CD4-positive, alpha-beta T cell treated with Interleukin-17A for 4 hours (primary cell): ENCODE measurements at places on chromosomes 7 and 10.

- DNase-seq, result no peak
Observed at GRCh38 chr7:74199551-74200355, 10.1 kb upstream of the LAT2 start.

DNA sequence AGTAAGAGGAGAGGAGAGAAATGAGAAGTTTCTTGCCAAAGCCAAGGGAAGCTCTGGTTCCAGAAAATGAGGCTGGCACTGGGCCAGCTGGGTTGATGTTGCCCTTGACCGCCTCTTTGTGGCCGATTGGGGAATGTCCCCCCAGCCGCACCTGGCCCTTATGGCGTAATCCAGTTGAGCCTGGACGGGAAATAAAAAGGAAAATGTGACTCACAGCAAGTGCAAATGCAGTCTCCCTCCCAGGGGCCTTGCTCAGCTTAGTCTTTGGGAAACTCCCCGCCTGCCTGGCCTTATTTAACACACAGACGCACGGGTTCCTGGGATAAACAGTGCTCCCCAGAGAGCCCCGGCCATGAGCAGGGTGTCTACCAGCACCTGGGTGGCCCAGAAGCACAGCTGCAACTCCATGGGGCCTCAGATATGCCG lies 174.8 kb downstream of the KIAA1217 start:
- DNase-seq, result no peak

- DNase-seq, result no peak
Observed at GRCh38 chr7:45897042-45897690, 8.9 kb downstream of the IGFBP1 start.

- no peak for DNase-seq
Observed at GRCh38 chr10:102240467-102241031, 763 bp downstream of the PITX3 start.

GRCh38 chr10:79354141-79354540 lies 6.9 kb downstream of the PPIF start:
- DNase-seq, result no peak

GRCh38 chr10:6755781-6756460 lies 175.8 kb upstream of the PRKCQ start:
- no peak for DNase-seq

- no peak for DNase-seq
Observed at GRCh38 chr7:20307901-20308300, 22.8 kb upstream of the ITGB8 start.

DNA sequence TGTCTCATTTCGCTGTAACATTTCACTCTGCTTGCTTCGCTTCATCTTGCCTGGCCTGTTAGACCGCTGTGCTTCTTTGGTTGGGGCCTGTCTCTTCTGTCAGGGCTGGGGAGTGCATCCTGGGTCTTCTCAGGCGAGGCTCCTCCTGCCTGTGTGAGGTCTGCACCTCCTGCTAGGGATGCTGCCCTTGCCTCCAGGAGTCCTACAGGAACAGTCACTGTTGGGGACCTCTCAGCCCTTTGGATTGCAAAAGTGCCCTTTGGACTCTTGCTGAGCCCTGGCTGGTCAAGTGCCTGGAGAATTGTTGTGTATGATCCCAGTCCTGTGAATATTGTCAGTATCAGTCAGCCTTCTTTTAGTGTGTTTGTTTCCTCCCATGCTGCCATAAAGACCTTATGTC lies 84.1 kb downstream of the MDFIC start:
- no peak for DNase-seq

GRCh38 chr7:136446751-136447150 lies 421.7 kb upstream of the CHRM2 start:
- DNase-seq, result no peak

DNA sequence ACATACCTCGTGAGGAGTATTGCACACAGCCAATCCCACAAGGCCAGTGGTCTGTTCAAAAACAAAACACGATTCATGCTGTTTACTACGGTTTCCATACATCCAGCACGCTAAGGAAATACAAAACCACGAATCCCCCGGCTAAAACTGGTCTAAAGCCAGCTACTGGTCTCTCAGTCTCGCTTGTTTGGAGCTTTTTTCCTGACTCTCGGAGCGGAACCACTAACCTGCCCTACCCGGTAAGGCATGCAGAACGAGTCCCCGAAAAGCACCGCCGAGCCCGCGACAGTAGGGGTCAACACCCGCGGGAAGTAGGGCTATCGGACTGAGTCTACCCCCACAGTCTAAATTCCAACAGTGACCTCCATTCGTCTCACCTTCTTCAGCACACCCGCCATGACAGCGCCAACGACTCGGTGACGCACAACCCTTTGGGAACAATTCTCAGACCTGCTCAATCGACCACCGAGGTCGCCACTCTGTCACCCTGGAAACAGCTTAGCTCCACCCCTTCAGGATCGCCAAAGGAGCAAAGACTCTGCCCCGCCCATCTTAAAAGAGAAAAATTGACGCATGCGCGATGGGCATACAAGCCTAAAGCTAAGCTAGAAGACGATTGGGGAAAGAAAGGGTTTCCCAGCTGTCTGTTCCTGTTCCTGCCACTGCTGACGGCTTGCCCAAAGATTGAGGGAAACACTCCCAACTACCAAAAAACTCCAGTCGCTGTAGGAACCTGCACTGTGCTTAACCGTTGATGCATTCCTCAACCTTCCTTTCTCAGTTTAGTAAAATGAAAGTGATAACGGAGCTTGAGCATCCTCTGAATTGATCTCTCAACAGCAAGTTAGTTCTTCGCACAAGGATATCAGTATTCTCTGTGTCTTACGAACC lies at the start of gene NDUFA5:
NDUFA5 (minus strand) TSS at position 421 of the 891 bp plus-strand sequence; CDS start at position 398, 23 bp downstream.
- DNase-seq, result peak; percentile 96

- DNase-seq, result peak; percentile 20
Observed at GRCh38 chr7:50664461-50664922, 99.3 kb upstream of the DDC start.

DNA sequence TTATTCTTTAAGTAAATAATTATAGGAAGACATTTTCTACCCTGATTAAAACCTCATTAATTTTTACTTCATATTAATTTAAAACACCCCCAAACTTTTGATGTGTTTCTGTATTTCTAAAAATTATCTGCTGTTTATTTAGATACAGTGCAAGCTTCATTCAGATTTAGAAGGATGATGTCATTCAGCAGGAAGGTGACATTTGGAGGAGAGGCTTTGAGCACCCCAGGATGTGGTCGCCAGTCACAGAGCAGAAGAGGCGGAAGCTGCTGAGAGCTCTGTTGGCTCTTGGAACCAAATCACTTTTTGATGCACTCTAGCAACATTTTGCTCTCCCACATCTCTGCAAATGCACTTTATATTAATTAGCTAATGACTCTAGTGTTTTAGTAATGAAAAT lies 233.9 kb upstream of the CACNA2D1 start:
- DNase-seq, result peak; percentile 49

- no peak for DNase-seq
Observed at GRCh38 chr7:158396982-158397862, 190.4 kb downstream of the PTPRN2 start.

GRCh38 chr7:83410989-83411591 lies 237.8 kb downstream of the SEMA3E start:
- no peak for DNase-seq

- DNase-seq, result no peak
Observed at GRCh38 chr7:128805225-128805624, 13.5 kb downstream of the CCDC136 start.

DNA sequence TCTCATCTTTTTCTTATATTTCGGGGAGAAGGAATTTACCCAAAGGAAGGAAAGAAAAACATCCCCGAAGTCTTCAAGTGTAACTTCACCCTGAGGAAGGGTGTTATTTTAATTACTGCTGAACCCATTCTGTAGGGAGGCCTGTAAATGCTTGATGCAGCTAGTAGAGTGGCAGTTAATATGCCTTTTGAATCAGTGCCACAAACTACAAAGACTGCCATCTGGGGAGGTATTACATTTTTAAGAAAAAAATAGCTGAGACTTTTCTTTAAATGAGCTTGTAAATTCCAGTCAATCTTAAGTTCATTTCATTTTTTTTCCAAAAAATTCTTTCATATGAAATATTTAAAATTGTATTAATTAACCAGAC lies 233.1 kb upstream of the FERD3L start:
- no peak for DNase-seq

DNA sequence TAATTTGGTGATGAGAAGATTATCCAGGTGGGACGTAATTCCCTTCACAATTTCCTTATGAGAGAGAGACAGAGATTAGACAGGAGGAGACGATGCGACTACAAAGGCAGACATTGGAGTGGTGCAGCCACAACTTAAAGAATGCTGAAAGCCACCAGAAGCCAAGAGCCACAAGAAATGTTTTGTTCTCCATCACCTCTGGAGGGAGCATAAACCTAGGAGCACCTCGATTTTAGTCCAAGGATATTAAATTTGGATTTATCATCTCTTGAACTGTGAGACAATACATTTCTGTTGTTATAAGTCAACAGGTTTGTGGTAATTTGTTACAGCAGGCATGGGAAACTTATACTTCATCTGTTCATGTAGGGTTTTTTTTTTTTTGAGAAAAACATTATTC lies 418.9 kb downstream of the DGKB start:
- no peak for DNase-seq

DNA sequence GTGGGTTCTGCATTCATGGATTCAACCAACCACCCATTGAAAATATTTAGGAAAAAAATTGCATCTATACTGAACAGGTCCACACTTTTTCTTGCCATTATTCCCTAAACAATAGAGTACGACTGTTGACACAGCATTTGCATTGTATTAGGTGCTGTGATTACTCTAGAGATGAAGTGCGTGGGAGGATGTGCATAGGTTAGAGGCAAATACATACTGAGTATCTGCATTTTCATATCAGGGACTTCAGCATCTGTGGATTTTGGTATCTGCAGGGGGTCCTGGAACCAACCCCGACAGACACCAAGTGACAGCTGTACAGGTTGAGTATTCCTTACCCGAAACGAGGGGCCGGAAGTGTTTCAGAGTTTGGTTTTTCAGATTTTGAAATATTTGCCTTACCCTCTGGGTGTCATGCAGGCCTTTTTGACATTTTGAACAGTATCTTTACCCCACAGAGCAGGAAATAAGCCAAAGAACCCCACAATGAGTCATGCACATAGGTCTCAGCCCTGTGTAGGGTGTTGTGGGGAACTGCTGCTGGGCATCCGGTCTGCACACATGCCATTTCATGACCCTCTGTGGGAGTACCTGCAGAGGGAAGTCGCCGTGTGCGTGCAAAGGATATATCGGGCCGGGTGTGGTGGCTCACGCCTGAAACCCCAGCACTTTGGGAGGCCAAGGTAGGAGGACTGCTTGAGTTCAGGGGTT lies 14.5 kb downstream of the NUDT5 start:
- DNase-seq, result peak; percentile 78

DNA sequence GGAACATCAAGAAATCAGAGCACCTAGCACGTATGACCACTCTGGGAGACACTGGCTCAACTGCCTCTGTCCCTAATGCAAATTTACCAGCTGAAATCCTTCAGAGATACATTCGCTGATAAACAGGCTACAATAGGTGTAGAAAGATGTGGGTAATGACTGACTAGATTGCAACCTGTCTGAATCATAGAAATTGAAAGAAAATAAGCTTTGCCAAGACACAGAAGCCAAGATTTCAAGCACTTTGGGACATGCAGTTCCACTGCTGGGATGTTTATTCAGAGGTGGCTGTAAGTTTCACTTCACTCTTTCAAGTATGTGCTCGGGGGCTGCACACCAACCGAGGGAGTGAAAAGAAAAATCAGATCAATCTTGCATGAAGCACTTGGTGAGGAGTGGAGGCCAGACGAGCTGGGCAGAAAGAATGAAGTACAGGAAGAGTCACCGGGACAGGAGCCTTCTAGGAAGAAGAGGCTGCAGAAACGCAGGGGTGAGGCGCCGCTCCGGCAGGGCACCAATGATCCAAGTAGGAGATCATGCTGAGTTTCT lies 276.7 kb downstream of the PARD3 start:
- no peak for DNase-seq

GRCh38 chr7:842431-843031 lies 10.3 kb downstream of the SUN1 start:
- DNase-seq, result no peak

GRCh38 chr7:13850185-13850752 lies 139.2 kb downstream of the ETV1 start:
- DNase-seq, result peak; percentile 47

DNA sequence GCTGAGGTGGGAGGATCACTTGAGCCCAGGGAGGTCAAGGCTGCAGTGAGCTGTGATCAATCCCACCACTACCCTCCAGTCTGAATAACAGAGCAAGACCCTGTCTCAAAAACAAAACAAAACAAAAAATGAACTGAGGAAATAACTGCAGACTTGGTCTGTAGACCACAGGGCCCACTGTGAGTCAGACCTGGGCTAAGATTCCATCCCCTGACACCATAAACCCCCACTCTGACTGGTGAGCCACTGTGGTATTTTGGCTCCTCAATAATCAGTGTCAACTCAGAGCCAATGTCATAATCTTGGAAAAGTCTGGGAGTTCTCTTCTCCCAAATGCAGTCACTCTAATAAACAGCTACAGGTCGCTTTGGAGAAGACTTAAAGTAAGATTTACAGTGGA lies 24.0 kb upstream of the ERCC6 start:
- no peak for DNase-seq

DNA sequence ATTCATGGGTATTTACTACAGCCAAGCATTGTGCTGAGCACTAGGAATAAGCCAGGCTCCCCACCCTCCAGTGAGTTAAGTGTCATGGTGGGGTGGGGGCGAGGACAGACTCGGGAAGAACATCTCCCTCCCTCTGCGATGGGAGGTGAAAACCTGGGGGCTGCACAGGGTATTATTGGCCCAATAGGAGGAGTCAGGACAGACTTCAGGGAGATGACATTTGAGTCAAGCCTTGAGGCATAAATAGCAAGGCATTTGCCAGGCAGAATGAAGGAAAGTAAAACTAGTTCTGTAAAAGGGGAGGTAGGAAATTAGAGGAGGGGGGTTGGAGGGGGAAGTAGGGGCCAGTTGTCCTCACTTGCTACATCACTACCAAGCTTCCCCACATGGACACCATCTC lies 18.9 kb downstream of the NKX2-3 start:
- DNase-seq, result no peak

GRCh38 chr7:142459551-142459963 lies 201.7 kb upstream of the PRSS58 start:
- DNase-seq, result peak; percentile 45
